NCI-H69 (cell line): ENCODE measurements at places on chromosomes 1 and 21.

GRCh38 chr1:112676543-112676942 is 2.1 kb downstream of the MOV10 start:
- DNase-seq = no peak

DNA sequence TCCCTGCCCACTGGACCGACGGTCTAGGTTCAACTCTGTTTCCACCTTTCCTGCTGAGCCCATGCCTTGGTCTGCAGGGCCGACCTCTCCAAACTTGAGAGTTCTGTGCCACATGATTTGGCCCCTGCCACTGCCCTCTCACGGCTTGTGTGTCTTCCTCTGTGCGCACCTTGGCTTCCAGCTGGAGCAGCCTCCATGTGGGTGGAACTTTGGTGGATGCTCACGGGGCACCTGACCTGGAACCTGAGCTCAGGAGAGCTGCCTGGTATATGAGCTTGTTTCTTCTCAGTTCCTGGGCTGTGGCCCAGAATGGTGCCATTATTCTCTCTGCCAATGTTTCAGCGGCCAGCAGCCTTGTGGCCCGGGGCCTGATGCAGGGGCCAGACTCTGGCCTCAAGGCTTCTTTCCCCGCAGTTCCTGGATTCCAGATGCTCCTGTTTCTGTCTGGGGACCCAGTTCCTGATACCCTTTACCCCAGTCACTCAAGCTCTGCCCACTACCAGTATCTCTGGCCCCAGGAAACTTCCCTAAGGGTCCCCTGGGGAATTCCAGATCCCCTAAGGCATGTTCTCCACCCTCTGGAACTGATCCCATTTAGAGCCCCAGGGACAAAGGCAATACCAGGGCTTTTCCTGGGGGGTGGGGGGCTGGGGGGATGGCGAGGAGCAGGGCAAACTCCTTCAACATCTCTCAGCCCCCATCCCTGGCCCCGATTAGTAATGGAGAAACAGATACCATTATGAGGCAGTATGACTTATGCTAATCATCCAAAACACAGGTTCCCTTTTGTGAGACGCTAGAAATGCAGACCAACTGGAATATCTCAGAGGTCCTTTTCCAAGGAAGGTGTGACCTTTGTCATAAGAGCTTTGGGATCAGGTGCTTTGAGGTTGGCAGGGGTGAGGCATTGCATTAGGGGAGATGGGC is 11.1 kb downstream of the QSOX1 start:
- no peak for DNase-seq

- DNase-seq = no peak
These were observed 242.8 kb downstream of the TGFB2 start for GRCh38 chr1:218587900-218588299.

- DNase-seq = no peak
These were observed 20.3 kb upstream of the KAZN start for GRCh38 chr1:14578156-14578555.

- no peak for DNase-seq
These were observed 20.0 kb downstream of the PHLDA3 start for GRCh38 chr1:201448990-201449389.

DNA sequence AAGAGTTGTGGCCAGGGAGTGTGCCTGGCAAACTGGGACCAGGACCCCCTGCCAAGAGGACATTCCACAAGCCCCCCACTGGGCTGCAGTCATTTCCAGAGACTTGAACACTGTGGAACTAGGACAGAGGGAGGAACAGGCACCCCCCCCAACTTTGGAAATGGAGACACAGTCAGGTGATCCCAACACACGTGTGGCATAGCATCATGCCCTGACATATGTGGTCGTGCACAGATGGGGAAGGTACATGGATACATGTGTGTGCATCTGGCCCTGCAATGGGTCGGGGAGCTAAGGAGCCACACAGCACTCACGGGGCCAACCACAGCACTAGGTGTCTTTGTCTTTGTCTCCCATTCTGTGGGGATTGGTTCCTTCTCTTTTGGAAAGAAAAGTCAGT is 6.6 kb upstream of the TFF3 start:
- no peak for DNase-seq

DNA sequence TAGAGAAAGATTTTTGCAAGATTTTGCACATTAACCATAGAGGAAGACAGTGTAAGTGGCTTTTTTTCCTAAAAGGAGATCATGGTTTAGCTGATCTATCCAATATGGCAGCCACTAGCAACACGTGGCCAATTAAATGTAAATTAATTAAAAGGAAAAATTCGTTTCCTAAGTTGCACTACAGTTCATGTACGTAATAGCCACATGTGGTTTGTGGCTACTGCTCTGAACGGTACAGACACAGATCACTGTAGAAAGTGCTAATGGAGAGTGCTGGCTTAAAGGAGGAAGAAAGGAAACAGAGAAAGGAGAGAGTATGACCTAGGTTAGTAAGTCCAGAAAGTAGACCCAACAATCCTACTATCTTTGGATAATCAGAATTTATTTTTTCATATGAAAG is 170.8 kb downstream of the SIPA1L2 start:
- DNase-seq = no peak

DNA sequence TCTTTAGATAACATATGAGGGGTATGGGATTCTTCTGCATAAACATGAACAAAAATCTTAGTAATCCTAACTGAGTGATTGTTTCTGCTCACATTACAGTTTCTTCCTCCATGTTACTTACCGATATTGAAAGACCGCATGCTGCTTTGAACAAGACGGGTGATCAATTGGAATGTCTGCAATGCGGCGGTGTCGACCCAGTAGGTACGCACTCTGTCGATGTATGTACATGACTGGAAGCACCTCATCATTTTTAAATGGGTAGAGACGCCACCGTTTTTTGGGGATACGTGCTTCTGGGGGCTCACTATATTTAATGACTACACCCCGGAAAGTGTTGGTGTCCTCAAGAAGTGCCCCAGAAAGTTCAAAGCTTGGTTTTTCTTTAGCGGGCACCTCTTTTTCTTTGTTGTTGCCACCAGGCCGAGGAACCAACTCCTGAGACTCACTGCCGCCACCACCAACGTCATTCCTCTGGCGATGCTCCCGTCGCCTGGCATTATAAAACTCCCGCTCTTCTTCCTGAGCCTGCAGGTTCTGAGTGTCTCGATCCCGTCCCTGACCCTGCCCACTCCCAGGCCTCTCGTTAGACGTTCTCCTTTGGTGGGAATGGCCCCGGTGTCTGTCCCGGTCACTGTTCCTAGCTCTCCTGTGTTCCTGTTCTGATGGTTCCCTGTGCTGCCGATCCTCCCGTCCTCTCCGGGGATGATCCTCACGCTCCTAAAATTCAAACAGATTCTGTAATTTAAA is 13.9 kb downstream of the SNIP1 start:
- no peak for DNase-seq

DNA sequence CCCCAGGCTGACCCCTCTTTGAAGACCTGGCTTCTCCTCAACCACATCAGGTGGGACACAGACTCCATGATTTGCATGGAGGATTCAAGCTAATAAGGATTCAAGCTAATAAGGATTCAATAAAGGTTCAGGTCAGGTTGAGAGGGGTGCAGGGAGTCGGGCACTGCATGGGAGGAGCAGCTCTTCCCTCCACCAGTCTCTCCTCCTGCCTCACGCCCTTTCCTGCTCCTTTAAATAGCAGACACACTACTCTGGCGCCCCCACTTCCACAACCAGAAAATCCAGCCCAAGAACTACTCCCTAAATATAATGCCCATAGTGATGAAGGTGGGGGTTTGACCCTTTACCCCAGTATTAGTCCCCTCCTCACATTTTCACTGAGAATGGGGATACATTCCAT is 7.1 kb downstream of the MEX3A start:
- DNase-seq = no peak

GRCh38 chr1:181112071-181112929 is 23.8 kb downstream of the IER5 start:
- peak; percentile 83 for DNase-seq

DNA sequence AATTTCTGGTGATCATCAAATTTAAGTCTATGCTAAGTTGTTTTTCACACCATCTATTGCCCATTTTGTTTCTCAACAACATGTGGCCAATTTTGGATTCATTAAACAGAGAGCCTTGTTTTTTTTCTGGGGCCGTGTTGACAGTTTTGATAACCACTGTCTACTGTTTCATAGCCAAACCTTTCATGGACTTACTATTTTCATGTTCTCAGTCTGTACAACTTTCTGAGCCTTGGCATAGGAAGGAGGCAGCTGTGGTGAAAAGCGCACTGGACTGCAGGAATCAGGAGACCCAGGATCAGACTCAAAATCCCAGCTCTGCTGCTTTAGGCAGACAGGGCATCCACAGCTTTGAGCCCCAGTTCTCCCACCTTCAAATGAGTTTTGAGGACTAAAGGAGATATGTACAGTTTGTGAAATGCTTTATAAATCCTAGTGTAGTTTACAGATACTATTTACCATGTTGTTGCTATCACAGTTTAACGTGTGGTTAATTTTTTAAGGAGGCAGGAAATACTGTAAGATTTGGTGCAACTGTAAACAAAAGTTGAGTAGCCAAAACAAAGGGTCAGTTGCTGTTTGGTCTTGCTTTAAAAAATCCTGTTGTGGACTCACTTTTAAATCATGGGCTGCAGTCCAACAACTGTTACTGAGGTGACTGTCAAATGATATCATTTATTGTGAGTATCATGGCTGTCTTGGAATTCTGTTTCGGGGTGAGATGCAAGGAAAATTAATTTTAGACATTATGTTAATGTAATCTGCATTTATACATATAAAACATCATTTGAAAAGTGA is 2.9 kb downstream of the MACO1 start:
- peak; percentile 14 for DNase-seq

GRCh38 chr1:221834698-221835513 is 93.0 kb upstream of the DUSP10 start:
- DNase-seq = no peak

- peak; percentile 73 for DNase-seq
These were observed 688 bp downstream of the PTTG1IP start for GRCh38 chr21:44872649-44873355.

GRCh38 chr1:219209578-219209977 is 35.9 kb downstream of the LYPLAL1 start:
- DNase-seq = peak; percentile 9

GRCh38 chr1:184036517-184036949 is 995 bp downstream of the COLGALT2 start:
- peak; percentile 88 for DNase-seq

GRCh38 chr1:33455539-33456501 is 16.6 kb upstream of the ZSCAN20 start:
- peak; percentile 55 for DNase-seq
